ENCODE measurements at places on chromosomes 13 and 19.

DNA sequence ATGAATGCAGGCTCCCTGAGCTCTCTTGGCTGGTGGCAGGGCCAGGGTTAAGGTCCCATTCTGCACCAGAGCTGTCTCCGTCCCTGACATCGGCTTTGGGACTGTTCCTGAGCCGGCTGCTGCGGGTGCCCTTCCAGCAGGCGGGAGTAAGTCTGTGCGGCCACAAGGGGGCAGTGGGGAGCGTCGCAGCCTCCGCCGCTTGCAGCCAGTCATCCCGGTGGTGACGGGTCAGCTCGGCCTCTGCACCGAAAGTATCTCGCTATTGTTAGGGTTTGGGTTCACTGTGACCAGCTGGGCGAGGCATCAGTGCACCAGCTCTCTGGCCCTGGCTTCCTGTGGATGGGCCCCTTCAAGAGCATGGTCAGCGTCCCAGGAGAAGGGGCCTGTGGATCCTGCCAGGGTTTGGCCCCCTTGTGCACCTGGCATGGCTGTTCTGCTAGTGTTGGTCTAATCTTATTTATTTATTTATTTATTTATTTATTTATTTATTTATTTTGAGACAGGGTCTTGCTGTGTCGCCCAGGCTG, 15.1 kb downstream of the NDUFB7 start:
- DNase-seq: peak; percentile 68

- DNase-seq: peak; percentile 61
These were observed 11.7 kb downstream of the CYTH2 start for GRCh38 chr19:48480558-48481500.

DNA sequence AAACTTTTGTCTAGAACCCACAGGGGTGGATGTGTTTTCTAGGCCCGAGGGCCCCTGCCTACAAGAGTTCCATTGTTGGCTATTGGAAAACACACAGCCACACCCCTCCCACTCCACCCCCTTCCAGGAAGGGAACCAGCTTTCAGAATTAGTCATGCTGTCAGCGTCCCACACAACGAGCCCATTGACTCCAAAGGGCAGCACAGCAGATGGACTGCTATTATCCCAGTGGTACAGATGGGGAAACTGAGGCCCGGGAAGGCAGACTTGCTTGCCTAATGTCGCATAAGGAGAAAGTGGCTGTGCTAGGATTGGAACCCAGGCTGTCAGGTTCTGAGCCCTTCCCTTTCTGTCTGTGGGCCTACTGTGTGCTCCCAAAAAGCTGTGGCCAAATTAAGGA, 8.1 kb upstream of the FXYD3 start:
- DNase-seq: peak; percentile 76

- DNase-seq: peak; percentile 75
These were observed at the start of gene SCN1B for GRCh38 chr19:35030257-35031071. TSS of gene SCN1B (plus strand) at chr19:35030470. CDS start at chr19:35030821, 351 bp downstream.

GRCh38 chr19:35098413-35099049, 17.1 kb upstream of the FXYD3 start:
- no peak for DNase-seq

DNA sequence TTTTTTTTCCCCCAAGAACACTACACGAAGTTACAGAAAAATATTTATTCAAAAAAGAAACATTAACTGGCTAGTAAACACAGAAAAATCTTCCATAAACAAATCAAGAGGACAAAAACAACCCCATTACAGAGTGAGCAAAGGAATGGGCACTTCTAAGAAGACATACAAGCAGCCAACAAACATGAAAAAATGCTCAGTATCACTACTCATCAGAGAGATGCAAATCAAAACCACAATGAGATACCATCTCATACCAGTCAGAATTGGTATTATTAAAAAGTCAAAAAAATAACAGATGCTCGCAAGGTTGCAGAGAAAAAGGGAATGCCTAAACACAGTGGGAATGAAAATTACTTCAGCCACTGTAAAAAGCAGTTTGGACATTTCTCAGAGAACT, 131.7 kb downstream of the UGGT2 start:
- peak; percentile 20 for DNase-seq

GRCh38 chr13:80529734-80530133, 188.8 kb upstream of the SPRY2 start:
- no peak for DNase-seq

GRCh38 chr19:6402837-6403608, 10.1 kb upstream of the GTF2F1 start:
- no peak for DNase-seq

DNA sequence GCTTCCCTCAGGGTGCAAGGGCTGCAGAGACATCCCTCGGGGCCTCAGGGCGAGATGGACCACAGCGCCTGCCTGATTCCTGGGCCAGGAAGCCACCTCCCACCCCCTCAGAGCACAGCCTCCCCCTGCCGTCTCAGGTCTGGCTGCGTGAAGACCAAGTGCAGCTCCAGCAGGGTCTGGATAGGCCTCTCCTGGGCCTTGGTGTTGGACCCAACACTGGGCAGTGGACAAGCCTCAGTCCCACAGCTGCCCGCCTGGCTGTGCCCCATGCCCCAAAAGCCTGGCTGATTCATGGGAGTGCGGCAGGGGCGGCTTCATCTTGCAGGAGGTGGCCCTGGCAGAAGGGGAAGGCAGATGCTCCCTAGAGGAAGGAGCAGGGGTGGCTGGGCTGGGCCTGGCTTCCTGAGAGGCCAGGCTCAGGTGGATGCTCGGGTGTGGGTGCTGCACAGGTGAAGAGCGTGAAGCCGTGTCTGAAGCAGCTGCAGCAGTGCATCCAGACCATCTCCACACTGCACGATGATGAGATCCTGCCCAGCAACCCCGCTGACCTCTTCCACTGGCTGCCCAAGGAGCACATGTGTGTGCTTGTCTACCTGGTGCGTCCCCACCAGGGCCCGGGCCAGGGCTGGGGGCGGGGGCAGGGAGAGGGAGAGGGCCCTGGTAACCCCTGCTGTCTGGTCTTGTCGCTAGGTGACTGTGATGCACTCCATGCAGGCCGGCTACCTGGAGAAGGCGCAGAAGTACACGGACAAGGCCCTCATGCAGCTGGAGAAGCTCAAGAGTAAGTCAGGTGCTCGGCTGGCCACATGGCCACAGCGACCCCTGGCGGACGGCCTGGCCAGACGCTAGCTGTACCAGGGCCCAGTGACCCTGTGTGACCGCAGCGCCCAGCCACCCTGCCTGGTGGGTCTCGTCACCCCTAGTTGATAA, 21.7 kb downstream of the MAU2 start:
- DNase-seq: peak; percentile 37

GRCh38 chr19:41872384-41872774, 4.7 kb upstream of the CD79A start:
- no peak for DNase-seq

DNA sequence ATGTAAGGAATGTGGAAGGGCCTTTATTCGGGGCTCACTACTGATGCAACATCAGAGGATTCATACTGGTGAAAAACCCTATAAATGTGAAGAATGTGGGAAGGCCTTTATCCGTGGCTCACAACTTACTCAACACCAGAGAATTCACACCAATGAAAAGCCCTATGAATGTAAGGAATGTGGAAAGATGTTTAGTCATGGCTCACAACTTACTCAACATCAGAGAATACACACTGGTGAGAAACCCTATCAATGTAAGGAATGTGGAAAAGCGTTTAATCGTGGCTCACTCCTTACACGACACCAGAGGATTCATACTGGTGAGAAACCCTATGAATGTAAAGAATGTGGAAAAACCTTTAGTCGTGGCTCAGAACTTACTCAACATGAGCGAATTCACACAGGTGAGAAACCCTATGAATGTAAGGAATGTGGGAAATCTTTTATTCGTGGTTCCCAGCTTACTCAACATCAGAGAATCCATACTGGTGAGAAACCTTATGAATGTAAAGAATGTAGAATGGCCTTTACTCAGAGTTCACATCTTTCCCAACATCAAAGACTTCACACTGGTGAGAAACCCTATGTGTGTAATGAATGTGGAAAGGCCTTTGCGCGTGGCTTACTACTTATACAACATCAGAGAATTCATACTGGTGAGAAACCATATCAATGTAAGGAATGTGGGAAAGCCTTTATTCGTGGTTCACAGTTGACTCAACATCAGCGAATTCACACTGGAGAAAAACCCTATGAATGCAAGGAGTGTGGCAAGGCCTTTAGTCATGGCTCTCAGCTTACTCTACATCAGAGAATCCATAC, 44.3 kb downstream of the ZNF585A start:
- DNase-seq: peak; percentile 11

GRCh38 chr13:23842406-23842805, 46.8 kb downstream of the MIPEP start:
- no peak for DNase-seq

DNA sequence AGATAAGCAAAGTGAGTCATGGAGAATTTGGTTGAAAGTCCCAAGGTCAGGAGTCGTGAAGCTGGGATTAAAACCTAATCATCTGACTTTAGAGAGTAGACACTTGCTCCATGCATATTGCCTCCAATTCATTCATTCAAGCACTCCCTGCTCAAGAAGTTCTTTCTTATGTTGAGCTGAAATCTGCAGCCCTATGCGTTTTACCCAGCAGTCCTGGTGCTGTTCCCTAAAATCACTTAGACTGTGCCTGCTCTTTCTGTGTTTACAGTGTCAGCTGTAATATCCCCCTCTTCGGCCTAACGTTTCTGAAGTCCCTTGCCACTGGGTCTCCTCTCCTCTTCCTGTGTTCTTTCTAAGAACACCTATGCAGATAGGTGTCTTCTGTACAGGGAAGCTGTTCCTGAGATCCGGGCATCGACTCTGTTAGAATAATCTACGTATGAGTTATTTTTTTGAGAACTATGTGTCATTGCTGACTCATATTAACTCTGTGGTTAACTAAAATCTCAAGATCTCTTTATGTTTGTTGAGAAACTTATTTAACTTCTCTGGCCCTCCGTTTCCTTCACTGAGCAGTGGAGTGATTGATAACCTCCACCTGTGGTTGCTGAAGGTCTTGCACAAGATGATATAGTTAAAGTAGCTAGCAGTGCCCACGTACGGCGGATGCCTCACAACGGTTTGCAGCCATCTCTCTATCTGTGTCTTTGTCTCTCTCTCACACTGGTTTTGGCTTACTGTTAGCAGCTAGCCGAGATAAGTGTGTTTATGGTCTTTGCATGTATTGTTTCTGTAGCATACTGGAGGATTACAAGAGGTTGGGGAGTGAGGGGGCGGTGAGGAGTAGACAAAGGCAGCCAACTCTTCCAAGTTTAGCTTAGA, 4.7 kb downstream of the ALOX5AP start:
- peak; percentile 83 for DNase-seq

DNA sequence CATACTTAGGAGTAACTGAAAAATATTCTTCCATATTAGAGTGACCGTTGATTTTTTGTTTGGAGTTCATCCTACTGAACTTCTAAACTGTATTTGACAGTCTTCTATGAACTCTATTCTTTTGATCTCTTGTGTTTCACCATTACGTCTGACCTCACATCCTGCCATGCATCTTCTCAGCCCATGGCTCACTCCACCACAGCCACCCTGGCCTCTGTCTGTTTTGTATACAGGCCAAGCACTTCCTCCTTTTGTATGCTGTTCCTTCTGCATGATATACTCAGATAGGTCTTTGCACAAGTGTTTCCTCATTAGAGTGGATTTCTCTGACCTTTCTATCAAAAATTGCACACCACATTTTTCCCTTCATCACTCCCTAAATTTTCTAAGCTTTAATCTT, 119.9 kb downstream of the MAB21L1 start:
- no peak for DNase-seq

- DNase-seq: no peak
These were observed 24.7 kb downstream of the ZSWIM9 start for GRCh38 chr19:48194844-48195830.

- DNase-seq: no peak
These were observed 28.0 kb downstream of the FPR3 start for GRCh38 chr19:51822946-51823345.

GRCh38 chr13:85367887-85368286, 431.3 kb downstream of the SLITRK6 start:
- peak; percentile 53 for DNase-seq

GRCh38 chr19:11330127-11330526, 9.3 kb downstream of the RAB3D start:
- DNase-seq: no peak

- no peak for DNase-seq
These were observed 15.3 kb upstream of the ZNF554 start for GRCh38 chr19:2804156-2805004.

GRCh38 chr19:46739290-46739771, 6.5 kb upstream of the FKRP start:
- DNase-seq: no peak

- no peak for DNase-seq
These were observed 19.2 kb upstream of the SEMA6B start for GRCh38 chr19:4578552-4579248.

DNA sequence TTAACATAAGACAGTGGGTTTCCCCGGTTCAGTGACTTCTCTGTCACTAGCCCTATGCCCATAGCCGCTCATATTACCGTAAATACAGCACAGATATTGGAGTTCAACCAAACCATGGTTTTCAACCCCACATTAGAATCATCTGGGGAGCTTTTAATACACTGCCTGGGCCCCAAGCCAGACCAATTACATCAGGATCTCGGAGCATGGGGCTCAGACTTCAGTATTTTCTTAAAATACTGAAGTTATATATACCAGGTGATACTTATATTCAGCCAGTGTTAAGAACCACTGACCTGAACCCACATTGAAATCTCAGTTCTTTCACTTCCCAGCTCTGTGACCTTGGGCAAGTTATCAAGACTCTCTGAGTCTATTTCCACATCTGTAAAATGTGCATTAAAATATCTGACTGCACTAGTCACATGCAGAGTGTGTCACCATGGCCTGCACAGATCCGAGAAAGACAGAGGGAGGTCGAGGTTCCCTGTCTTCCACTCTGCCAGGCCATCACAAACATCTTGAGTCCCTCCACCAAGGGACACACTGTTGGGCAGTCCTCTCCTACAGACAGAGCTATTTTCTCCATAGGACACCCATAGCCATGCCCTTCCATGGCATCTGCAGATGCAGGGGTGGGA, 32.2 kb upstream of the IPO5 start:
- no peak for DNase-seq

DNA sequence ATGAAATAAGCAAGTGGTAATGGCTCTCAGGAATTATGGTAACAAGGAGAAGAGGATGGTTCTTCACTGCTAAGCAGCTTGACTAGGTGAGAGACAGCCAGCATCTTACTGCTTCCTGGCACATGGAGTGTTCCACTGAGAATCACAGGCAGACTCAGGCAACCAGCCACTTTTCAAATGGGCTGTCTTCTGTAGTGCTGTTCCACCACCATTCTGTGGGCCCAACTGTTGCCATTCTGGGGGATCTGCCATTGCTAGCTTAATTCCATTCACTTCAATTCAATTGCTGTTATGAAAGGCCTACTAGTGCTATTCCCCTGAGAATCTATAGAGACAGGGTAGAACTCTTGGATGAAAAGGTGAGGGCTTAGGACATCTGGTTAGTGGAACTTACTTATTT, 341.9 kb downstream of the KCNRG start:
- no peak for DNase-seq

DNA sequence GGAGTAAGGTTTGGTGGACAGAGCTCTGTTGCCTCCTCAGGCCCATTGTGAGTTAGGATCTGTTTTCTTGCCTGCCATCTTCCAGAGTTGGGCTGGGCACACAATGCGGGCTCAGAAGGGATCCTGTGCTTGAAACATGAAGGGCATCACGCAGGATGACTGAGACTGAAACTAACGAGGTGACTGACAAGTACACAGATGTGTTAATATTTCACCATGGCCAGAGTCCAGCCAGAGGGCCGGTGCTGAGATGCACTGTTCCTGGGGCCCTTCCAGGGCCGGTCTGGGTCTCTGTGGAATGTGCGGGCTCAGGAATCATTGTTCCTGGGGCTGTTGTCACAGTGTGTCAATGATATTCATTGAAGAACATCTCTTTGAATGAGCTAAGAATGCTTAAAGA, 163.7 kb downstream of the URI1 start:
- DNase-seq: no peak

All from RPMI7951 (cell line).